Left cardiac atrium (tissue), 4 donors: ENCODE measurements at places on chromosomes 1 and 21. TPM values are rescaled to one million over a fixed set of nuclear protein-coding genes. Genes with fewer than 3 reads are reported as not detected.

STXBP3 gene
- total RNA-seq, result 27.7 TPM

DMBX1 gene
- not detected for total RNA-seq

HRNR gene
- not detected for total RNA-seq

ACTN2 gene
- total RNA-seq, result 1,679 TPM

CCDC181 gene
- 1.1 TPM for total RNA-seq

FCRL1 gene
- not detected for total RNA-seq

TARDBP gene
- total RNA-seq, result 119 TPM

PLA2G2E gene
- not detected for total RNA-seq
